ENCODE measurements at places on chromosomes 3 and 15. TPM values are rescaled to one million over a fixed set of nuclear protein-coding genes. Genes with fewer than 3 reads are reported as not detected.

Gene TMA7
- total RNA-seq = 248 TPM

Gene RHCG
- not detected for total RNA-seq

Gene CFAP100
- total RNA-seq = not detected

Gene RLBP1
- not detected for total RNA-seq

DNA sequence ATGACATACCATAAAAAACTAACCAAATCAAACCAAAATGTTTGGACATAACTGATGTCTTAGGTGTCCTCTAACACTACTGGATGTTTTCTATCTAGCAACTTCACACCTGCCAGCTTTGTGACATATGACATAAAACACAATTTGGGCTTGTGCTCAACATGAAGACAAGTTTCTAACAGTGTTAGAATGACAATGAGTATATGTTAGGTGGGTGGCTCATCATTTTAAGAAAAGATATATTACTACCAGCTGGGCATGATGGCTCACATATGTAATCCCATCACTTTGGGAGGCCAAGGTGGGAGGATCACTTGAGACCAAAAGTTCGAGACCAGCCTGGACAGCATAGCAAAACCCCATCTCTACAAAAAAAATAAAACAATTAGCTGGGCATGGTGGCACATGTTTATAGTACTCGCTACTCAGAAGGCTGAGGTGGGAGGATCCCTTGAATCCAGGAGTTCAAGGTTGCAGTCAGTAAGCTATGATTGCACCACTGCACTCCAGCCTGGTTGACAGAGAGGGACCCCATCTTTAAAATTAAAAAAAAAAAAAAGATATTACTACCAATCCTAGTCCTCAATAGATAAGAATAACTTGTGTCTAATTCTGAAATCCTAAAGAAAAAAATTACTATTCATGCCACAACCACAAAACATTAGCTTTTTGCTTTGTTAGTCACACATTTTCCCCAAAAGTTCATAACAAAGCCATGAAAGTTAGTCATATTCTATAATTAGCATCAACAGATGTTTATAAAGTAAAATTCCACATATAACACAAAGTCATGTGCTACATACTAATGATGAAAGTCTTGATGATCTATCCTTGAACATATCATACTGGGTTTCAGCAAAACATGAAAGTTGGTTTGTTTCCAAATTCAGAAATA is 59.9 kb downstream of the LRRFIP2 start:
- H3K27ac ChIP-seq = no peak overlapping the region
- no peak for DNase-seq
- H3K4me3 ChIP-seq = no peak overlapping the region
- no peaks in the 10 kb centered on the region for H3K27me3 ChIP-seq
- H3K4me1 ChIP-seq = no peaks in the 10 kb centered on the region

All from CD4-positive, CD25-positive, alpha-beta regulatory T cell (primary cell).